A549 treated with Mapracorat at 1 μM for 4 hours (cell line): ENCODE measurements at places on chromosomes 6 and 20. TPM values are rescaled to one million over a fixed set of nuclear protein-coding genes. Genes with fewer than 3 reads are reported as not detected.

Gene OLIG3
- not detected in 5 replicates for total RNA-seq

Gene GGTLC1
- not detected in 5 replicates for total RNA-seq

Gene KHDRBS2
- total RNA-seq: not detected in 5 replicates

Gene DLL1
- 0.12 to 0.35 TPM (median 0.15 TPM) in 5 replicates for total RNA-seq

Gene RAD21L1
- total RNA-seq: not detected in 5 replicates

Gene BHLHE23
- not detected in 5 replicates for total RNA-seq

Gene LY6G6F
- total RNA-seq: not detected in 5 replicates

Gene BPIFB1
- total RNA-seq: 0.10 to 0.17 TPM in 2 of 5 replicates, not detected in the others

Gene GPANK1
- 10.2 to 12.1 TPM (median 11.4 TPM) in 5 replicates for total RNA-seq

Gene NRSN1
- total RNA-seq: not detected in 5 replicates

Gene OVOL2
- total RNA-seq: 0.25 to 0.33 TPM (median 0.26 TPM) in 3 of 5 replicates, not detected in the others

Gene RBPJL
- total RNA-seq: not detected in 5 replicates

Gene CLVS2
- total RNA-seq: 0.11 to 0.34 TPM (median 0.20 TPM) in 5 replicates

Gene RAET1L
- 0.26 to 0.55 TPM (median 0.41 TPM) in 5 replicates for total RNA-seq

Gene KIAA1755
- total RNA-seq: 0.08 to 0.26 TPM (median 0.13 TPM) in 5 replicates

Gene MARCKS
- total RNA-seq: 11.3 to 21.1 TPM (median 18.8 TPM) in 5 replicates

Gene TUBB2B
- 12.6 to 15.2 TPM (median 14.4 TPM) in 5 replicates for total RNA-seq

Gene ANGPT4
- total RNA-seq: 0.03 to 0.05 TPM (median 0.03 TPM) in 3 of 5 replicates, not detected in the others

Gene BMP2
- 0.20 to 0.45 TPM (median 0.33 TPM) in 5 replicates for total RNA-seq

Gene SAYSD1
- total RNA-seq: 5.5 to 6.8 TPM (median 6.2 TPM) in 5 replicates

Gene SLC35B3
- 6.5 to 7.6 TPM (median 7.1 TPM) in 5 replicates for total RNA-seq

Gene BMP6
- total RNA-seq: 15.1 to 21.5 TPM (median 19.6 TPM) in 5 replicates

Gene ADGRG6
- 44.3 to 75.7 TPM (median 63.2 TPM) in 5 replicates for total RNA-seq

Gene ARID1B
- 14.2 to 16.0 TPM (median 14.9 TPM) in 5 replicates for total RNA-seq

Gene MRS2
- total RNA-seq: 18.9 to 22.8 TPM (median 20.6 TPM) in 5 replicates

Gene SGK1
- 61.3 to 101 TPM (median 68.7 TPM) in 5 replicates for total RNA-seq

Gene OGFRL1
- total RNA-seq: 4.7 to 6.5 TPM (median 5.6 TPM) in 5 replicates

Gene HLA-DPA1
- total RNA-seq: not detected in 5 replicates

Gene SUMO4
- total RNA-seq: not detected in 5 replicates

Gene BNIP5
- not detected in 5 replicates for total RNA-seq

Gene SPATS1
- not detected in 5 replicates for total RNA-seq

Gene RFX6
- not detected in 5 replicates for total RNA-seq

Gene BCKDHB
- total RNA-seq: 4.7 to 6.5 TPM (median 5.4 TPM) in 5 replicates

Gene SLC25A27
- 0.23 to 0.83 TPM (median 0.53 TPM) in 5 replicates for total RNA-seq

Gene PKHD1
- total RNA-seq: not detected in 5 replicates

Gene PNRC1
- total RNA-seq: 24.8 to 36.3 TPM (median 34.0 TPM) in 5 replicates

Gene HLA-DOB
- total RNA-seq: 0.11 to 0.20 TPM in 2 of 5 replicates, not detected in the others

Gene FRK
- 1.1 to 1.3 TPM (median 1.2 TPM) in 5 replicates for total RNA-seq

Gene VPS16
- 24.5 to 36.5 TPM (median 33.8 TPM) in 5 replicates for total RNA-seq

Gene CRISP2
- total RNA-seq: not detected in 5 replicates

Gene MLIP
- not detected in 5 replicates for total RNA-seq

Gene CPXM1
- total RNA-seq: not detected in 5 replicates

Gene ADTRP
- total RNA-seq: 0.19 to 1.1 TPM (median 0.24 TPM) in 5 replicates

Gene TMEM151B
- 0.02 to 0.16 TPM (median 0.09 TPM) in 5 replicates for total RNA-seq

Gene IL20RA
- total RNA-seq: not detected in 5 replicates

Gene SRXN1
- total RNA-seq: 193 to 242 TPM (median 204 TPM) in 5 replicates

Gene RAET1E
- 1.8 to 3.5 TPM (median 3.1 TPM) in 5 replicates for total RNA-seq

Gene TXLNB
- total RNA-seq: not detected in 5 replicates

Gene PXMP4
- 4.5 to 6.7 TPM (median 6.1 TPM) in 5 replicates for total RNA-seq

Gene ROS1
- total RNA-seq: 0.13 to 0.34 TPM (median 0.20 TPM) in 5 replicates

Gene STMND1
- total RNA-seq: not detected in 5 replicates

Gene DNAH8
- not detected in 5 replicates for total RNA-seq

Gene HCRTR2
- total RNA-seq: not detected in 5 replicates

Gene PRL
- total RNA-seq: not detected in 5 replicates

Gene TMEM217
- 0.33 to 0.71 TPM (median 0.43 TPM) in 5 replicates for total RNA-seq
